H1 (cell line): ENCODE measurements at places on chromosomes 2 and 18.

DNA sequence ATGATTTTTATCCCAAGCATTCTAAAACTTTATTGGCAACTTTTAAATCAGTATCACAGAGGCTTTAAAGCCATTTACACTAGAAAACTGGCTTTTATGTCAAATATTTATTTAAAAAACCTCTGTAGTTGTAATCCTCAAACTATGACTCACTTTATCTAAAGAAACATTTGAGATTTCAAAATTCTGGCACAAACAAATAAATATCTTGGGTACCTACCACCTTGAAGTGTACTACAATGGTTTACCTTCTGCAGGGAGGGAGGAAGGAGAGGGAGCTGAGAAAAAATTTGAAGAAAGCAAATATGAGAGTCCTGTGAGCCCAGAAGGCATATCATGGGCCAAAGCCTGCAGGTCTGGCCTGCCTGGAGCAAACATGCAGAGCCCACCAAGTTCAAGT, 155.6 kb downstream of the NCKAP5 start:
- DNase-seq, result no peak

- DNase-seq, result no peak
Observed at GRCh38 chr18:66111018-66111417, 360.2 kb downstream of the CDH7 start.

- DNase-seq, result no peak
Observed at GRCh38 chr2:88668862-88669261, 22.6 kb upstream of the RPIA start.

- DNase-seq, result no peak
Observed at GRCh38 chr2:206984206-206984605, 44.9 kb downstream of the CPO start.

GRCh38 chr18:76970770-76971559, 148.6 kb downstream of the ZNF236 start:
- DNase-seq, result no peak

GRCh38 chr2:227783404-227784138, 30.1 kb upstream of the CCL20 start:
- no peak for DNase-seq

GRCh38 chr2:96547731-96548171, 11.2 kb downstream of the ARID5A start:
- DNase-seq, result no peak

DNA sequence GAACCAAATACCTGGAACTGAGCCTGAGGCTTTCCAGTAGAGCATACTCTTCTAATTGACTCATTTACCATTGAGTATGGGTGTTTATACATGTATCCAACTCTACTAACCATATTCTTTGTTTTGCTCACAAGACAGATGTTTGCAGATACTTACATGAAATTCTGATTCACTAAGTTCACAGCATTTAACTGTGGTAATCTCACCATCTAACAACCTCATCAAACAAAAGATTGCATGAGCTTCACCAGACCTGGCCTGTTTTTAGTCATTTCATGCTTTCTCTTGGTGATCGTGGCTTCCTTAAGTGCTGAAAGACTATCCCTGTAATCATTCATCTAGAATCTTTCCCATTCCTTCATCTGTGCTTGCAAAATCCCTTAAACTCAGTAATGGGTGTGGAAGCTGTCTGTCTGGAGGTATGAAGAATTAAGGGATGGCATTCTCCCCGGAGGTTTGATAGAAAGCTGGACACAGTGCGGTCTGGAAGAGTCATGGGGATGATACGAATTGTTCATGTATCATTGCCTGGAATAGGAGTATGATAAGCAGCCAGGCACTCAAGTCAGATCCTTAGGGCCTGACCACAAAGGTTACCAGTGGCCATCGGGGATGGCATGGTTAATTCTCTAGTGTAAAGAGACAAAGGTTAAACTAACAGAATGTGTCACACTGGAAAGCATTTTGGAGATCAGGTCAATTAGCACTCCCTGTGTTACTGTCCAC, 42.0 kb upstream of the IL1R1 start:
- DNase-seq, result no peak

- DNase-seq, result no peak
Observed at GRCh38 chr2:124589971-124590370, 564.9 kb downstream of the CNTNAP5 start.

- DNase-seq, result no peak
Observed at GRCh38 chr2:99181624-99182000, 628 bp downstream of the MRPL30 start.

GRCh38 chr2:144026753-144027152, 493.2 kb downstream of the ZEB2 start:
- no peak for DNase-seq

GRCh38 chr2:232332940-232333259, 45.7 kb upstream of the ALPP start:
- DNase-seq, result no peak

- no peak for DNase-seq
Observed at GRCh38 chr2:180660881-180661685, 319.3 kb upstream of the UBE2E3 start.

- DNase-seq, result no peak
Observed at GRCh38 chr2:161076936-161077335, 83.3 kb upstream of the TANK start.

DNA sequence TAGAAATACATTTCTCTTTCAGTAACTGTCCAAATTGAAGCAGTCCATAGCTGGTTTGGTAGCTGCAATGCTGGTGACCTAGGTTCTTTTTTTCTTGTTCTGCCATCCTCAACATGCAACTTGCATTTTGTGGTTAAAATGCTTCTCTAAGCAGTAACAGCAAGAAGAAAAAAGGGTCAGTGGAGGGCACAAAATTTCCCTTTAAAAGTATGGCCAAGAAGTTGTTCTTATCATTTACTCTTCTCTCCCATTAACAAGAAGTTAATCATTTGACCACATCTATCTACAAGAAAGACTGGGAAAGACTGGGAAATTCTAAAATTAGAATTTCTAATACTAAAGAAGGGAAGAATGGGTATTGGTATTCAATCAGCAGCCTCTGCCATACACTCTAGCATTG, 569.9 kb downstream of the CPS1 start:
- no peak for DNase-seq

- no peak for DNase-seq
Observed at GRCh38 chr2:43228756-43229659, 2.6 kb upstream of the ZFP36L2 start.

- DNase-seq, result no peak
Observed at GRCh38 chr2:50786345-50786744, 245.6 kb downstream of the NRXN1 start.

DNA sequence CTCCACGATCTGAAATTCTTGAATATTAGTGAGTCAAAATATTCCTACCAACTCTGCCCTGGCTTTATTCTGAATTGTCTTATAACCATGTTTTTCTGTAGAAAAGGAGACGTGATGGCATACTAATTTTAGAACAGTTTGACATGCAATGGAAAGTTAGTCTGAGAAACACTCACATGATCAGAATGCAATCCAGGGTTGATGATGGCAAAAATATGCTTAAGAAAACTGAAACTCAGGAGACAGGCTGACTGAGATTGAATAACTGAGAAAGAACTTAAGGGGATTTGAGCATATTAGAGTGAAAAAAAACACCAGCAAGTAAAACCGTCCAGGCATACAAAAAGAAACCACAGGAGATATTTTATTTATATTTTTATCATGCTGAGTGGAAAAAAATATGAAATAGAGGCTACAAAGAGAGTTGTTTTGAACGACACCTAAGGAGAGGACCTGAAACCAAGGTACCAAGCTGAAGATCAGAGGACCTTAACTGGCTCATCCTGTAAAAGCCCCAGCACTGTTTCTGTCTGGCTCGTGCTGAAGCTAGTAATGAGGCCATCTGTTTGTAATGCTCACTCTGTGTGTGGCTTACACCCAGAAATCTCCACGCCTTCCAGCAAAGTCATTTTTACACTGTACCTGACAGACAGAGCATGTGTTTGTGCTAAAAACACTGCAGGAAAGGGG, 437.2 kb upstream of the PKDCC start:
- DNase-seq, result no peak

- DNase-seq, result peak; percentile 84
Observed at GRCh38 chr2:236180831-236181453, 12.8 kb upstream of the GBX2 start.

- DNase-seq, result no peak
Observed at GRCh38 chr2:201621293-201621999, 21.9 kb downstream of the TMEM237 start.

GRCh38 chr18:22045221-22045918, 124.0 kb upstream of the GATA6 start:
- DNase-seq, result no peak

DNA sequence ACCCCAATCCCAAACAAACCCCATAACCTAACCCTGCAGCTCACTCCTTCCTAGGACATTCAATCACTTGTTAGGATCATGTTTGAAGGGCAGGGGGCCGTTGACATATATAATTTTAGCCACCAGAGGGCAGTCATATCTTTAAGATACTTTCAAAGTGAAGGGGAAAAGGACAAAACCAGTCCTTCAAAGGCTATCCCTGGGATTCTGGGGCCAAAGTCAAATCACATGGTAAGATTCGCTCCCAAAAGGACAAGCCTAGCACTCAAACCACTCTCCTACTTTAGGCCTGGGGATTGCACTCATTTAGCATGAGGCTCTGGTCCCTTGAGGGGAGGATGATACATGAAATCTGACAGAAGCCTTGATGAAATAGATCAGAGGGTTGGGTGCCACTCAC, 44.6 kb downstream of the HAUS1 start:
- DNase-seq, result peak; percentile 79

DNA sequence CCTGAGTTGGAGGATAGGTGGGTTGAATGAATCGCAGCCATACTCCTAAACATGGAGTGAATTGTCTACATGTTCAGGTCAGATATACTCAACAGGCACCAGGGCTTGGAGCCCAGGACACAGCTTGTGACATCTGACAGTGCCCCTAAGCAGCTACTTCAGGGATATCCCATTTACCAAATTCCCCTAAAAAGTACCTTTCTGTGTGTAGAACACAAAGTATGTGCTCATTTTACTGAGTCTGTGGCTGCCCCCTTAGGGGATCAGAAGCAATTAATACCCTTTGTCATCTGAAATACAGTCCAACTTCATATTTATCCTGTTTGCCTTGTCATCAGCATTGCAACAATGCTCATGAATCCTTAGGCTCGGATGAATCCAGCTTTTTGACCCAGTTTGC, 20.8 kb downstream of the TNFRSF11A start:
- DNase-seq, result no peak
